ENCODE measurements at places on chromosomes 6 and 20.
A peak's percentile ranks its signal among the peaks of the same experiment; 100 is the strongest.

DNA sequence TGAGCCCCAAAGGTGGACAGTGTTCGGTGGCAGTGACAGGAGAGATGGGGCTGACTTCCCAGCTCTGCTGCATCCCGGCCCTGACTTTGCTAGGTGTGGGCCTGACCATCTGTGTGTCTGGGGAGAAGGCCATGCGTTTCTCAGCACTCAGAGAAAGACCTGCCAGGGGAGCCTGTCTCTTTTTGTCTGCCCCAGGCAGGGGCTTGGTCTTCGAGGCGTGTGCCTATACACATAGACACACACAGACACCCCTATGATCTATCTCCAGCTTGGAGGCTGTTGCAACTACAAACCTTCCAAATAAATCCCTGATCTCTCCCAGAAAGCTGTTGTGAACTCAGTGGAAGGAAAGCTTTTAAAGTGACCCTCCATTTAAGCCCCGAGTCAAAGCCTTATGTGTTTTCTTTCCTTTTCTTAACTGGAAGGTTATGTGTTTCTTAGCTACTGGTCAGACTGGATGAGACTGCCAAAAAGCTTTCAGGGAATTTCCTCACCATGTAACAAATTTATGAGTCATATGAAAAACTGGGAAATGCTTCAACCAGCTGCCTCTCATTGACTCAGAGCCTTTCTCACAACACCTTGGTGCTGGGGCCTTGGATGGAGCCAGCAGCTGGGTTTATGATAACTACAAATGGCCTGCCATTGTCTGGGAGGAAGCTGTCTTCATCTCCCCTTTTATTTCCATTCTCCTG, 102.6 kb downstream of the CDC5L start:
- DNase-seq = no peak

DNA sequence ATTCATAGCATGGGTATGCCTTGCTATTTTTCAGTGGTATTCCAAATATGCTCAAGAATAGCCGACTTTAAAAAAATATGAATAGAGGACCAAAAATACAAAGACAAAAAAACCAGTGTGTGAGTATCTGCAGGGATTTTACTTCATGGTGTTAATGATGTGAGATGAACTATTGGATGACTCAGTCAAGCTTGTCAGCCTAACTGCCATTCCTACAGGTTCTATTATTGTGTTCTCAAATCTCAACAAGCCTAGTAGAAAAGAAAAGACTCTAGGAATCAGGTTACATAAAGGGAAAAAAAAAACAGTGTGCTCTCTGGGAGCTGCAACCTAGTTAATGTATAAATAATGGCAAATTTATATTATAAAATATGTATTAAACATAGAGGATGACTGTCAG, 588.4 kb upstream of the BTBD3 start:
- no peak for DNase-seq

GRCh38 chr6:12537389-12537788, 179.2 kb upstream of the PHACTR1 start:
- DNase-seq = no peak

GRCh38 chr6:31243508-31243907, 28.4 kb downstream of the HLA-C start:
- DNase-seq = no peak

GRCh38 chr6:101926149-101926925, 532.8 kb downstream of the GRIK2 start:
- no peak for DNase-seq

DNA sequence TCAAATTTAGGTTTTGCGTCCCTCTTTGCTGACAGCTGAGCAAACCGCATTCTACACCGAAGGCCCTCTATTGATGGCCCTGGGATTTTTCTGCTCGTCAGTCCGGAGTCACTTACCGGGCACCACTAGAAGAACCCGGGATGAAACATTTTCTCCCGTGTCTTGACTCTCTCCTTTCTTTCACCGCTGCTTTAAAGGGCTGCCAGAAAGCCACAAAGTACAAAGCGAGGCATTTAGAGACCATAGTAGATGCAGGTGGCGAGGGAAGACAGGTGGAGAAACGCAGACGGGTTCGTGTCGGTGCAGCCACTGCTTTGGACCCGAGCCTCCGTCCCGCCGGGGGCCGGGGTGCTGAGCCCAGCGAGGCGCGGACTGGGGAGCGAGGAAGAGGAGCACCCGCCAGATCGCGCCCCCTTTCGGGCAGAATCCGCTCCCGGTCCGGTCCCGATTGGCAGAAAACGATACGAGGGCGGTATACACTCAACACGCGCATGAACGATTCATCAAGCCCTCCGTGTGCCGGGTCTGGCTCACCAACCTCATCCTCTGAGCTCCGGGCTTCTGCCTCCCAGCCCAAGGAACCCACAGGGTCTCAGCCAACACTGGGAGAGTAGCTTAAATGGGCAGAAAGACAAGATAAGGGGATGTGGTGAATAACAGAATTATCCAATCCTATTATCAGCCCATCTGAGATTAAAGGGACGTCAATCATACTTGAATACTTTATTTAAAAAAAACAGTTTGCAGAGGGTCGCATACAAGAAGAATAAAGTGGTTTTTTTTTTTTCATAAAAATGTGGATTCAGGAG, 84.9 kb downstream of the TRIM27 start:
- DNase-seq = peak; percentile 52

All from stimulated activated CD8-positive, alpha-beta memory T cell treated with anti-CD3 and anti-CD28 coated beads, Interleukin-4, amount 100 ng/mL, for 1 hour (primary cell).